ENCODE measurements at places on chromosomes 13 and 19. TPM values are rescaled to one million over a fixed set of nuclear protein-coding genes. Genes with fewer than 3 reads are reported as not detected.

The CGB5 gene
- 0.20 TPM for polyA plus RNA-seq

The SPACA4 gene
- polyA plus RNA-seq, result 0.08 TPM

The ATP1A3 gene
- 0.05 TPM for polyA plus RNA-seq

GRCh38 chr13:99797691-99798090, 173.9 kb downstream of the ZIC5 start:
- no peak overlapping the region for H3K4me3 ChIP-seq
- no peaks in the 10 kb centered on the region for H3K36me3 ChIP-seq
- no peak for DNase-seq
- no peaks in the 10 kb centered on the region for H3K4me1 ChIP-seq
- no peak overlapping the region for H3K27ac ChIP-seq
- H3K27me3 ChIP-seq, result no peaks in the 10 kb centered on the region

DNA sequence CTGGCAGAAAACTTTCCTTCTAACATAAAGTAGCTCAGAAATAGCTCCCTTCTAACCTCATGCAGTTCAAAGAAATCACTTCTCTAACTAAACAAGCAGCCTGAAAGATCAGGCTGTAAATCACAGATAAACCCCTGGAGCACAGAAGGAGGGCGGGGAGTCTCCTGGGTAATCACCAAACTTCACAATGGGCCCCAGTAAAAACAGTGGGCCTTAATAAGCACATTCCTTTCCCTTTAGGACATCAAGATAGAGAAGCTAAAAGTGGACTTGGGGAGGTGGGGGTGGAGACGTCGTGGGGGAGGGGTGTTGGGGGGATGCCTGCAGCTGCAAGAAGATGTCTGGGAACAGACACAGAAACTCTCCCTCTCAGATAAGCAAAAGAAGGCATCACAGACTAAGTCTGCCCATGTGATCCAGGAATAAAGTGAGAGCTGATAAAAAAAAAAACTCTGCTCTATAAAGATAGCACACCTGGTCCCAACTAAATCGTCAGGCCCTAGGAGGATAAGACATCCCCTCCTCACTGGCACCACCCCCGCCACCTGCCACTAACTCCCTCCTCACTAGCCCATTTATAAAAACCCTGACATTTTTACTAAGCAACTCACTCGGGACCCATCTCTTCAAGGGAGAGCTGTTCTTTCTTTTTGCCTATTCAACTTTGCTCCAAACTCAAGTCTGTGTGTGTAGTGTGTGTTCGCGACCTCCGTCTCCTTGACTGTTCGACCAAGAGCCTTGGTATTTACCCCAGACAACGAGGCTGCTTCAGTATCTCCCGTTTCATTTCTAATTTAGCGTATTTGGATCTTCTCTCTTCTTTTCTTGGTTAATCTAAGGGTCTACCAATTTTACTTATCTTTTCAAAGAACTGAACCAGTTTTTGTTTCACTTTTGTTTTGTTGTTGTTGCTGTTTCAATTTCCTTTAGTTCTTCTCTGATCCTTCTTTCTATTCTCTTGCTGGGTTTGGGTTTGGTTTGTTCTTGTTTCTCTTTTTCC, 31.7 kb downstream of the DNAJC15 start:
- H3K4me1 ChIP-seq, result peaks cover 46% of the 10 kb centered on the region

DNA sequence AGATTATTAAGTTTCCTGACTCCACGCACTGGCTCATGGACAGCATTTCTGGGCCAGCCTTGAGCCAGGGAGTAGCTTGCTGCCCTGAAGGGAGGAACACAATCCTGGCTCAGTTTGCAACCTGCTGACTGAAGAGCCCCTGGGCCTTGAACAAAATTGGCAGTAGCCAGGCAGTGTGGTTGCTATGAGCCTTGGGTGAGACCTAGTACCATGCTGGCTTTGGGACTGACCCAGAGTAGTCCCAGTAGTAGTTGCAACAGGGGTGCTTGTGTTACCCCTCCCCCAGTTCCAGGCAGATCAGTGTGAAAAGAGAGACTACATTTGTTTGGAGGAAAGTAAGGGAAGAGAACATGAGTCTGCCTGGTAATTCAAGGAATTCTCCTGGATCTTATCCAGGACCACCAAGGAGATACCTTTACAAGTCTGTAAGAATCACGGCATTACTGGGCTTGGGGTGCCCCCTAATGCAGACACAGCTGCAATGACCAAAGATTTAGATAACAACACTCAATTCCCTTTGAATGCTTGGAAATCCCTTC, 22.0 kb downstream of the ITGBL1 start:
- H3K27ac ChIP-seq, result no peak overlapping the region
- H3K4me3 ChIP-seq, result no peak overlapping the region
- no peak for DNase-seq
- peaks cover 10% of the 10 kb centered on the region for H3K4me1 ChIP-seq
- no peaks in the 10 kb centered on the region for H3K27me3 ChIP-seq
- H3K36me3 ChIP-seq, result no peaks in the 10 kb centered on the region

DNA sequence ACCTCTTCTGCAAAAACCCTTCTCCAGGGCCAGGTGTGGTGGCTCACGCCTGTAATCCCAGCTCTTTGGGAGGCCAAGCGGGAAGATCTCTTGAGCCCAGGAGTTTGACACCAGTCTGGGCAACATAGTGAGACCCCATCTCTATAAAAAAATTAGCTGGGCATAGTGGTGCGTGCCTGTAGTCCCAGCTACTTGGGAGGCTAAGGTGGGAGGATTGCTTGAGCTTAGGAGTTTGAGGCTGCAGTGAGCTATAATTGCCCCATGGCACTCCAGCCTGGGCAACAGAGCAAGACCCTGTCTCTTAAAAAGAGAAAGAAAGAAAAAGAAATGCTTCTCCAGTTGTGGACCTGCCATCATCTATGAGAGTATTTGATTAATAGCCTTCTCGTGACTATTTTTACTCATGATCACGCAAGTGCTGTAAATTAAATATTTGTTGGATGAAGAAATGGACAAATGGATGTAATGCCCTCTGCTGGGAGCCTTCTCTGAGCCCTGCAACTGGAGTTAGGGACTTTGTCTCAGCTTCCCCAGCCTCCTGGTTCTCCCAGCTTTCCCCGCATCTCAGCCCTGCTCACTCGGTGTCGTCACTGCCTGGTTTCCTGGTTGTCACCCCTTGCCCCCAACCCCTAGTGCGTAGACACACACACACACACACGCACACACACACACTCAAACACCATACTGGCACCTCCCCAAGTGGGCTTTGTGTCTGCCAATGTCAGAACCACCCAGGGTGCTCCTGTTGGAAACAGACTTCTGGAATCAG, 12.2 kb downstream of the WIZ start:
- no peak overlapping the region for H3K27ac ChIP-seq
- no peaks in the 10 kb centered on the region for H3K4me1 ChIP-seq
- H3K4me3 ChIP-seq, result no peak overlapping the region
- H3K36me3 ChIP-seq, result no peaks in the 10 kb centered on the region
- H3K27me3 ChIP-seq, result peaks cover 5% of the 10 kb centered on the region

GRCh38 chr13:45195421-45195820, 5.4 kb downstream of the KCTD4 start:
- no peaks in the 10 kb centered on the region for H3K27me3 ChIP-seq
- DNase-seq, result no peak
- peaks cover 41% of the 10 kb centered on the region for H3K4me1 ChIP-seq
- H3K36me3 ChIP-seq, result peaks cover 1% of the 10 kb centered on the region
- H3K27ac ChIP-seq, result peak overlapping the region; percentile 60

DNA sequence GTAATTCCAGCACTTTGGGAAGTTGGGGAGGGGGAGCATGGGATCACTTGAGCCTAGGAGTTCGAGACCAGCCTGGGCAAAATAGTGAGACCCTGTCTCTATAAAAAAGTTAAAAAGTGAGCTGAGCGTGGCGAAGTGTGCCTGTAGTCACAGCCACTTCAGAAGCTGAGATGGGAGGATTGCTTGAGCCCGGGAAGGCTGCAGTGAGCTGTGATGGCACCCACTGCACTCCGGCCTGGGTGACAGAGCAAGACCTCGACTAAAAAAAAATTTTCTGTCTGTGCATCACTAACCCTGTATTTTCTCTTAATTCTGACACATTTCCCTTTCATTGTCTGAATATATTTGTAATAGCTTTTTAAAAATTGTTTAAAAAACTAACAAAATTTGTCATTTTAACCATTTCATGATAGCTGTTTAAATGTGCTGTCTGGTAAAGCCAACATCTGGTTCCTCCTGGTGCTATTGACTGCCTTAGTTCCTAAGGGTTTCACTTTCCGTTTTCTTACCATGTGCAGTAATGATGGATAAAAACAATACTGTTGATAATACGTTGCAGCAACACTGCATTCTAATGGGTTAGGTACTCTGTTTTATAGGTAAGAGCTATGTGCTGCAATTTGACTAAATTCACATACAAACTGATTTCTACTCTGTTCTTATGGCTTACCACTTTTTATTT, 29.7 kb downstream of the LATS2 start:
- no peak overlapping the region for H3K4me3 ChIP-seq
- H3K27me3 ChIP-seq, result no peaks in the 10 kb centered on the region
- no peak overlapping the region for H3K27ac ChIP-seq
- DNase-seq, result no peak
- no peaks in the 10 kb centered on the region for H3K36me3 ChIP-seq

GRCh38 chr13:36913463-36913862, 6.6 kb downstream of the SMAD9 start:
- H3K27me3 ChIP-seq, result peaks cover 3% of the 10 kb centered on the region
- no peak overlapping the region for H3K27ac ChIP-seq
- H3K4me3 ChIP-seq, result no peak overlapping the region
- H3K4me1 ChIP-seq, result no peaks in the 10 kb centered on the region
- no peaks in the 10 kb centered on the region for H3K36me3 ChIP-seq

Data from keratinocyte (primary cell).